ENCODE measurements at places on chromosomes 12 and 14. TPM values are rescaled to one million over a fixed set of nuclear protein-coding genes. Genes with fewer than 3 reads are reported as not detected.

- H3K4me3 ChIP-seq, result no peak overlapping the region
- DNase-seq, result no peak
- H3K4me1 ChIP-seq, result no peaks in the 10 kb centered on the region
- H3K36me3 ChIP-seq, result no peaks in the 10 kb centered on the region
These were observed 232.9 kb downstream of the ATP23 start for GRCh38 chr12:58174316-58174715.

GRCh38 chr12:3295646-3296408, 195.2 kb upstream of the PRMT8 start:
- DNase-seq, result no peak
- H3K27me3 ChIP-seq, result no peaks in the 10 kb centered on the region
- H3K4me1 ChIP-seq, result peaks cover 12% of the 10 kb centered on the region
- no peaks in the 10 kb centered on the region for H3K36me3 ChIP-seq
- H3K4me3 ChIP-seq, result no peak overlapping the region

DNA sequence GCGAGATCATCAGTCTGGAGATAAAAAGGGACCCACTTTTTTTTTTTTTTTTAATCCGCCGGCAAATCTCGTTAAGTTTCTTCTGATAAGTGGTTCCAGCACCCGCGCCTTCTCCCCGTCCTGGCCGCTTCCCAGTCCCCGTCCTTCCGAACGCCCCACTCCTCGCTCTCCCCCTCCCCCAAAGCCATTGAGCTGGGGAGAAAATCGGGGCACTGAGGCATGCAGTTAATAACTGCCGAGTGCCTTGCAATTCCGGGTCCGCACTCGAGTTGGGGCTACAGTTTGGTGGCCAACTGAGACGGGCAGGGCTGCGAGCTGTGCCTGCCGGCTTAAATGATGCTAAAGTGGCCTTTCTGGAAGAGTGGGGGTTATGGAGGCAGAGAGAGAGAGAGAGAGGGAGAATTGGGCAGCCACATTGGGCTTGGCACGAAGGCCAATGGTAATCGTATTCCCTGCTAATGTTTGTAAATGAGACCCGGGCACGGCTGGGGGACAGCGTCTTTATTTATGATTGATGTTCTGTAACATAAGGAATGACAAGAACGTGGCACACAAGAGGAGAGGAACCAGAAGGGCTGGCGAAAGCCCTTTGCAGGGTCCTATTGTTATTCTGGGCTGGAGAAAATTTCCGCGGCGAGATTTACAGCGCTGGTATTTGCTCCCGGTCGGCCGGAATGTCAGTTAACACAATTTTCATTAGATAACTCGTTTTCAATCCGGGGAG, 115.4 kb upstream of the MYL2 start:
- DNase-seq, result no peak
- peaks cover 9% of the 10 kb centered on the region for H3K4me1 ChIP-seq
- H3K27me3 ChIP-seq, result peaks cover 46% of the 10 kb centered on the region

- H3K27ac ChIP-seq, result no peak overlapping the region
- no peak for DNase-seq
- H3K36me3 ChIP-seq, result no peaks in the 10 kb centered on the region
- peaks cover 9% of the 10 kb centered on the region for H3K27me3 ChIP-seq
- H3K4me1 ChIP-seq, result no peaks in the 10 kb centered on the region
- no peak overlapping the region for H3K4me3 ChIP-seq
These were observed 353 bp upstream of the PTPRR start for GRCh38 chr12:70920891-70921290.

- H3K27ac ChIP-seq, result peak overlapping the region; percentile 99
- H3K27me3 ChIP-seq, result no peaks in the 10 kb centered on the region
- peak overlapping the region; percentile 88 for H3K4me3 ChIP-seq
- peaks cover 79% of the 10 kb centered on the region for H3K4me1 ChIP-seq
These were observed 56.3 kb downstream of the PLXNC1 start for GRCh38 chr12:94204499-94205247.

- no peak within 1 kb of the TSS for H3K27ac ChIP-seq
- H3K4me1 ChIP-seq, result peaks cover 3% of the 10 kb centered on the region
- DNase-seq, result no peak
- peaks cover 17% of the 10 kb centered on the region for H3K27me3 ChIP-seq
These were observed at the start of gene LRTM2 for GRCh38 chr12:1820191-1820895. Gene LRTM2, plus strand, starts transcription at chr12:1820565. Its CDS starts 7,584 bp downstream, at chr12:1828149.

GRCh38 chr14:53148671-53149070, 4.5 kb downstream of the DDHD1 start:
- peak overlapping the region; percentile 100 for H3K4me3 ChIP-seq
- no peak for DNase-seq
- peaks cover 61% of the 10 kb centered on the region for H3K4me1 ChIP-seq
- H3K36me3 ChIP-seq, result peaks cover 21% of the 10 kb centered on the region

The CLECL1 gene
- 1.3 TPM for total RNA-seq

DNA sequence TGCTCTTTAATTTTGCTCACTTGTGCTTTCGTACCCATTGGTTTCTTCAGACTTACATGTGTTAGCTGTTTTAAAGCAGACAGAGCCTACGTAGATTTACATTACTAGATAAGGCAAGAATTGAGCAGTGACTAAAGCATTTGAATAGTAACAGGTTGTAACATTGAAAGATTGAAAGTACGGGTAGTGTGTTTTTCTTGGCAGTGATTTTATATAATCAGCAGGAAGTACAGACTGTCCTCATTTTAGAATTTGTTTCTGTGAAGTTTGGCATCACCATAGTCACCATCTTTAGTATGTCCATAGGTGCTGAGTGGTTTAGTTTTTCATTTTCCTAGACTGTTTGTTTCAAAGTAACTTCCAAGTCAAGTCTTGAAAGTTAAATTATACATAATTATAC, 14.0 kb downstream of the RTRAF start:
- H3K4me1 ChIP-seq, result no peaks in the 10 kb centered on the region
- H3K4me3 ChIP-seq, result no peak overlapping the region
- DNase-seq, result no peak
- no peaks in the 10 kb centered on the region for H3K27me3 ChIP-seq
- H3K36me3 ChIP-seq, result peaks cover 38% of the 10 kb centered on the region

GRCh38 chr14:102571478-102572042, 20.9 kb upstream of the RCOR1 start:
- H3K36me3 ChIP-seq, result no peaks in the 10 kb centered on the region
- H3K4me1 ChIP-seq, result peaks cover 9% of the 10 kb centered on the region
- H3K4me3 ChIP-seq, result no peak overlapping the region
- no peaks in the 10 kb centered on the region for H3K27me3 ChIP-seq
- no peak for DNase-seq

- peak overlapping the region; percentile 87 for H3K27ac ChIP-seq
- DNase-seq, result no peak
- H3K4me3 ChIP-seq, result peak overlapping the region; percentile 27
- H3K4me1 ChIP-seq, result peaks cover 55% of the 10 kb centered on the region
These were observed 2.1 kb upstream of the RABGGTA start for GRCh38 chr14:24273422-24273998.

GRCh38 chr14:64684091-64684490, 20.1 kb upstream of the PLEKHG3 start:
- no peak for DNase-seq
- H3K36me3 ChIP-seq, result no peaks in the 10 kb centered on the region
- H3K27ac ChIP-seq, result no peak overlapping the region

- peaks cover 5% of the 10 kb centered on the region for H3K4me1 ChIP-seq
- no peaks in the 10 kb centered on the region for H3K27me3 ChIP-seq
- peaks cover 5% of the 10 kb centered on the region for H3K36me3 ChIP-seq
- DNase-seq, result no peak
- H3K4me3 ChIP-seq, result no peak overlapping the region
These were observed 15.4 kb downstream of the LLPH start for GRCh38 chr12:66115071-66115600.

DNA sequence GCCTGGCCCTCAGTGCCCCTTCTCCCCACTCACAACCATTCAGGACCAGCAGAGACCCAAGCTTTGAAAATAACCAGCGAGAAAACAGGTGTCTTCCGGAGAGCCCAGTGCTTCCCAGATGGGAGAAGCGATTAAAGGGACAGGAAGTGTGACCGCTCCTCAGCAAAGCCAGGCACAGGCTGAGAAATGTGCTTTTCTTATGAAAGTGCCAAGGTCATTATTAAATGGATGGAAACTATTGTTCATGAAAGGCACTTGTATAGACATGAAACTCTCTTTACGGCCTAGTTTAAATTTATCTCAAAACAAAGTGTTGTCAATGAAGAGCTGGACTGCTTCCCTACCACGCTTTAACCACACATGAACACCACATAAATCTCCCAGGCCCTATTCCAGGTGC, 210.4 kb downstream of the SPTSSA start:
- no peaks in the 10 kb centered on the region for H3K36me3 ChIP-seq
- no peak overlapping the region for H3K27ac ChIP-seq
- peaks cover 2% of the 10 kb centered on the region for H3K27me3 ChIP-seq
- H3K4me1 ChIP-seq, result no peaks in the 10 kb centered on the region

- no peaks in the 10 kb centered on the region for H3K27me3 ChIP-seq
- H3K27ac ChIP-seq, result peak overlapping the region; percentile 98
- no peaks in the 10 kb centered on the region for H3K36me3 ChIP-seq
- H3K4me1 ChIP-seq, result peaks cover 85% of the 10 kb centered on the region
- DNase-seq, result peak; percentile 71
These were observed 33.5 kb downstream of the DAD1 start for GRCh38 chr14:22555384-22556011.

GRCh38 chr12:122160761-122161160, 13.3 kb downstream of the IL31 start:
- H3K4me1 ChIP-seq, result peaks cover 29% of the 10 kb centered on the region
- peak overlapping the region; percentile 25 for H3K4me3 ChIP-seq
- no peaks in the 10 kb centered on the region for H3K27me3 ChIP-seq

The BBOF1 gene
- 2.1 TPM for total RNA-seq

The RASSF8 gene
- 3.5 TPM for total RNA-seq

The TMEM19 gene
- total RNA-seq, result 24.8 TPM

GRCh38 chr14:99753225-99754140, 39.7 kb upstream of the EML1 start:
- no peak overlapping the region for H3K4me3 ChIP-seq
- no peak for DNase-seq
- no peak overlapping the region for H3K27ac ChIP-seq
- H3K27me3 ChIP-seq, result peaks cover 21% of the 10 kb centered on the region
- H3K36me3 ChIP-seq, result no peaks in the 10 kb centered on the region
- H3K4me1 ChIP-seq, result peaks cover 5% of the 10 kb centered on the region

DNA sequence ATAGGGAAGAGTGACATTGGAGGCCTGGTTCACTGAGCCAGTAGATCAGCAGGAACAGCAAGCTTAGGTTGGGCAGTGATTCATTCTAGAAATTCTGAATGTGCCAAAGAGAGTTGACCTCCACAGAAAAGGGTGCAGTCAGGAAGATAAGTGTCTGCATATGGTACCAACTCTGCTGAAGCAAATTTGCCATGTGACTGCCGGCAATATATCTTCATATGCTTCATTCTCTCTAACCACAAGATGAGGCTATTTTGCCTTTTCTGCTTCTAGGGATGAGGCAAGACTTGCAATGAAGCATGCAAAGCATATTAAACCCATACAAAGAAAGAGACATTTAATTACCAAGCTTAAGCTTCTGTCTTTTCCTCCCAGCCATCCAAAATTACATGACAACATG, 13.6 kb downstream of the CCDC198 start:
- no peak overlapping the region for H3K27ac ChIP-seq
- no peak overlapping the region for H3K4me3 ChIP-seq
- no peaks in the 10 kb centered on the region for H3K36me3 ChIP-seq
- no peaks in the 10 kb centered on the region for H3K27me3 ChIP-seq
- DNase-seq, result no peak
- H3K4me1 ChIP-seq, result no peaks in the 10 kb centered on the region

DNA sequence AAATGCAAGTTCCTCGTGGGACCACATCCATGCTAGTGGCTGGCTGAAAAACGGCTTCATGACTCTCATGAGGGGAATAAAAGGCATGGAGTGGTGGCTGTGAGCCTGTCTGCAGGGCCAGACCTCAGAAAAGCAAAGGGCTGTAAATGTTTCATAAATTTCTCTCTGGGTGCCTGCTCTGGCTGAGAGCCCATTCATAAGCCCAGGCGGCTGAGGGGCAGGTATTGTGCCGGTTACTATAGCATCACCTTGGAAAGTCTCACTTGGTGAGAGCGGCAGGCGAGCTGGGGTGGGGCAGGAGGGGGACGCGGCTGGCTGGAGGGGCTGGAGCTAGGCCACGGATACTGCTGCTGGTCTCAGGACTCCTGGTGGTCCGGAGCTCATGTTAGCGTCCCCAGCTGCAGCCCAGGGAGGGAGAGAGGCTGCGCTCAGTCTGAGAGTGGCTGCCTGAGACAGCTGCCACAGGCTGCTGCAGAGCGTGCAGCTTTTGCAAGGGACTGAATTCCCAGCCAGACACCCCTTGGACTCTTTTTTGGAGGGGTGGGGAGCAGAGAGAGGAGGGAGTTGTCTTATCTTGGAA, at the start of gene SLC17A8:
Gene SLC17A8, plus strand, starts transcription at position 431 of the 580 bp plus-strand sequence. CDS start 318 bp downstream, outside the sequence.
- no peaks in the 10 kb centered on the region for H3K36me3 ChIP-seq
- no peak for DNase-seq
- peaks cover 47% of the 10 kb centered on the region for H3K27me3 ChIP-seq
- no peak within 1 kb of the TSS for H3K4me3 ChIP-seq

The OAS3 gene
- 22.5 TPM for total RNA-seq

The HPD gene
- total RNA-seq, result not detected

DNA sequence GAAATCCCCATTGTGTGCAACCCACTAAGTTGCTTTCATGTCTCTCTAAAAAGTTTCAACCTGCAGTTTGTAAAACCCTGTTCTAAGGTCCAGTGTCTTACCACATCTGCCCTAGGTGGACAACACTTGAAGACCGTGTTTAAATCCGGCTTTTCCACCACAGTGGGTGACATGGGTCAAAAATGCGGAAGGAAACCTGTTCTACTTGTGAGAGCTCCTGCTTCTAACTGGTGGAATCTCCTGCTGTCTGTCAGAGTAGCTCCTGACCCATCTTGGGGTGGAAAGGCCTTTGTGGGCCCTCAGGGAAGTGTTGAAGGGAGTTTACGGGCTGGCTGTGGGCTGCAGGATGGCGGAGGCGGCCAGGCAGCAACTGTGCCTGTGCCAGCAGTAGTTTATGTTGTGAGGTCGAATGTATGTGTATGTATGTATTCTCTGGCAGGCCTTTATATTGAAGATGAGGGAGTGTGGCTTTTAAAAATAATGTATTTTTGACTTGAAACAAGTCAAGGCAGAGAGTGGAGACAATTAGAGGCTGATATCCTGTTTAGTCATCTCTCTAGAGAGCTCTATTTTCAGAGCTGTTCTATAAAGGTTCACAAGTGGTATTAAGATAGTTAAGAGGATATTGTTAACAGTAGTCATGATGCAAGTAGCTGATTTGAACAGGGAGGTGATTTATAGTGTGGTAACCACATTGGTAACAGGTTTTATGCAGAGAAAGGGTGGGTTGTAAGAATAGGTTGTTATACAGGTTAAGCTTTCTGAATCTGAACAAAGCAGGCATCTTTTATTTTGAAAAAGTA, 67.0 kb downstream of the PRKCH start:
- no peak overlapping the region for H3K27ac ChIP-seq
- H3K4me3 ChIP-seq, result no peak overlapping the region
- peaks cover 47% of the 10 kb centered on the region for H3K4me1 ChIP-seq
- no peaks in the 10 kb centered on the region for H3K27me3 ChIP-seq
- no peak for DNase-seq

- H3K4me3 ChIP-seq, result peak within 1 kb of the TSS; percentile 91
- peak within 1 kb of the TSS; percentile 86 for H3K27ac ChIP-seq
- H3K27me3 ChIP-seq, result no peaks in the 10 kb centered on the region
- peak; percentile 92 for DNase-seq
- no peaks in the 10 kb centered on the region for H3K36me3 ChIP-seq
- H3K4me1 ChIP-seq, result peaks cover 32% of the 10 kb centered on the region
These were observed at the start of gene ESPL1 for GRCh38 chr12:53267999-53268629. Gene ESPL1, plus strand, starts transcription at chr12:53268299. Its CDS starts 468 bp downstream, at chr12:53268767.

GRCh38 chr12:17381211-17381610, 708.8 kb downstream of the RERGL start:
- H3K36me3 ChIP-seq, result no peaks in the 10 kb centered on the region
- H3K4me1 ChIP-seq, result no peaks in the 10 kb centered on the region
- H3K27ac ChIP-seq, result no peak overlapping the region
- no peak overlapping the region for H3K4me3 ChIP-seq
- DNase-seq, result no peak

All from natural killer cell treated with Interleukin-12 subunit alpha and Interleukin-12 subunit beta and Interleukin-15 and Interleukin-18, amount 100 ng/mL, for 72 hours (primary cell).